Natural killer cell (primary cell): ENCODE measurements at places on chromosomes 5 and 9. TPM values are rescaled to one million over a fixed set of nuclear protein-coding genes. Genes with fewer than 3 reads are reported as not detected.

Gene OR1Q1
- total RNA-seq = not detected

- DNase-seq = no peak
Measured at GRCh38 chr9:133862585-133863256, 124.6 kb upstream of the SARDH start.

GRCh38 chr9:33446946-33447798 is at the start of gene AQP3:
AQP3 (minus strand) TSS chr9:33447593; CDS start chr9:33447530, 63 bp downstream.
- DNase-seq = peak; percentile 85

DNA sequence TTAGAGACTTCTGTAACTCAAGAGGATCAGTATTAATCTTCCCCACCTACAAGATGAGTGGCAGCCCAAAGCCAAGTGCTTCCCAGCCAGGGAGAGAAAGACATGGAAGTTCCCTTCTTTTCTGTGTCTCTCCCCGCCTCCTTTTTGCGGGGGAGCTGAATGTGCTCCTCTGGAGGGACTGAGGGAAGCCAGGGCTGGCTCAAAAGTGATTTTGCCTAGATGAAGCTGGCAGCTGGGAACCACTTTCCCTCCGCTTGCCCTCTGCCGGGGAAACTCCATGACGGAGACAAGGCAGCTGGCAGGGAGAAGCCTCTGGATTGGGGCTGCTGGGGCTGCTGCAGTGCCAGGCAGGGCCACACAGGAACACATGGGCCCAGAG is 24.4 kb downstream of the EGR1 start:
- DNase-seq = no peak

Gene CEP78
- 253 TPM for total RNA-seq

DNA sequence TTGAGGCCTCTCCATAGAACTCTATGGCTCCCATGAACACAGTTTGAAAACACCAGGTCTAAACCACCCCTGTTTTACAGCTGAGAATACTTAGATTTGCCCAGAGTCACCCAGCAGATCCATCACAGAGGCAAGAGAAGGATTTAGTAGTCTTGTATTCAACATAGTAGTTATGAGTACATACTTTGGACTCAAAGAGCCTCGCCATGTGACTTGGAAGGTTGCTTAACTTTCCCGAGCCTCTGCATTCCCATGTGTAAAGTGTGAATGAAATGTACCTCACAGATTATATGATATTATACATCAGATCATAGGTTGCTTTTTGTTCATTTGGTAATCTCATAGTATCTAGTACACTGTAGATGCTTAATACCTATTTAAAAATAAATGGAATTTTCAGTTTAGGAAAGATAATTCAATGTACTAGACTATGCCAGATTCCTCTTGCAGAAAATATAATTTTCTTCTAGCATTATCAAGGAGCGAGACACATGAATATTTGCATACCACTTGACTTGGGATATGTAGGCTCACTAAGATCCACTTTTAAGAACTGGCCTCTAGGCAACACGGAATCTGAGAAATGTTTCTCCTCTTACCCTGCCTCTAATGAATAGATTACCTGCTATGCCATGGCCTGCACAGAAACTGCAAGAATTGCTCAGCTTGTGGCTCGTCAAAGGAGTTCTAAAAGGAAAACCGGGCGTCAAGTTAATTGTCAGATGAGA is 18.6 kb downstream of the TDRD7 start:
- DNase-seq = no peak

DNA sequence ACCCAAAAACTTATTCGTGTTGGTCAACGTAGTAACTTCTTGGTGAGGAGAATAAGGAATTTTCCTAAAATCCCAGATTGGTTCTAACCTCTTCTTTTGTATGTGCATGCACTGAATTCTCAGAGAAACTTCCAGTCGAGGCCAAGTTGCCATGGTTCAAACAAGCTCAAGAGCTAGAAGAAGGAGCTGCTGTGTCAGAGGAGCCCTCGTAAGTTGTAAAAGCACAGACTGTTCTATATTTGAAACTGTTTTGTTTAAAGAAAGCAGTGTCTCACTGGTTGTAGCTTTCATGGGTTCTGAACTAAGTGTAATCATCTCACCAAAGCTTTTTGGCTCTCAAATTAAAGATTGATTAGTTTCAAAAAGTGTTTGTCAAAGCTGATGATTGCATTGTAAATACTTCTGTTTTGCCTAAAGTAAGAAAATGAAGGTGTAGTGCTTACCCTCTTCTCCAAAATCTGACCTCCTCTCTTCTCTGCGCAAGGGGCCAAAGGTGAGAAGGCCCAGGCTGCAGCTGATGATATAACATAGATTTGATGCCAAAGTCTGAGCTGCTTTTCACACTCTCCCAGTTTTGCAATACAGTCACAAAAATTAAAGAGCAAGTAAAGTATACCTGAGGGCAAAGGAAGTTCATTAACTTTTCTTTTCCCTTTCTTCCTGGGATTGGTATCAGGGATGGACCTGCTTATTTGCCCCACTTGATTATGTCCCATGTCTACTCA is 210.8 kb downstream of the ADAMTSL1 start:
- DNase-seq = no peak

- DNase-seq = no peak
Measured at GRCh38 chr5:131685516-131686171, 50.6 kb upstream of the RAPGEF6 start.

- DNase-seq = no peak
Measured at GRCh38 chr5:128498844-128499455, 39.1 kb downstream of the FBN2 start.

GRCh38 chr5:121752149-121752548 is 99.5 kb upstream of the FTMT start:
- DNase-seq = no peak

Gene CDC20B
- not detected for total RNA-seq

DNA sequence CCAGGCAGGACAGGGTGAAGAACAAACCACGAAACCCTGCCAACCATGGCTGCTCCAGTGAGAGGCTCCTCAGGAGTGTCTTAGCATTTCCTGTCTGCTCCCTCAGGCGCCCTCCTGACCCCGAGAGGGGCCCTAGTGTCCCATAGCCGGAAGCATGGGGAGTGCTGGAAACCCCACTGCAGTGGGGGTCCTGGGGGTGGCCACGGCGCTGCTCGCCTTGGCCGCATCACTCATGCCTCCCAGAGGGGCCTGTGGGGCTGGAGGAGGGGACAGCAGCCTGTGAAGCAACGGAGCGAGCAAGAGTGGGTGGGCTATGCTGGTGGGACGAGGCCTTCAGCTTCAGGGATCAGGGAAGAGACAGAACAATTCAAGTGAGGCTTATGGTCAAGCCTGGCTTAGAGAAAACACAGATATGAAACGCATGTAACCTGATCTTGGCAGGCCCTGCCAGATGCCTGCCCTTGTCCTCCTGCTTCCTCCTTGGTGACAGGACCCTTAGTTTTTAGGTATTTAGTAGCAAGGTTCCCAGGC is 219.1 kb downstream of the FANCC start:
- no peak for DNase-seq

GRCh38 chr9:3760031-3760430 is 234.2 kb upstream of the RFX3 start:
- DNase-seq = no peak

DNA sequence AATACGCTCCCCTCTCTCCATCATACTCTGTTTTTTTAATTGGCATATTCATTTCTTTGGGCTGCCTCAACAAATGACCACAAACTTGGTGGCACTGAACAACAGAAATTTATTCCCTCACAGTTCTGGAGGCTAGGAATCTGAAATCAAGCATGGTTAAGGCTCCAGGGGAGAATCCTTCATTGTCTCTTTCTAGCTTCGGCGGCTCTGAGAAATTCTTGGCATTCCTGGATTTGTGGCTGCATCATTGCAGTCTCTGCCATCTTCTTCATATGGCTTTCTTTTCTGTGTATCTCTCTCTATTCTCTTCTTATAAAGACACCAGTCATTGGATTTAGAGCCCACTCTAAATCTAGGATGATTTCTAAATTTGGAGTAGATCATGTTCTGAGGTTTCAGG is 10.9 kb upstream of the SLC24A2 start:
- DNase-seq = no peak

GRCh38 chr9:97704851-97705250 is 7.7 kb upstream of the XPA start:
- DNase-seq = no peak
